ENCODE measurements at places on chromosomes 12 and 14.

GRCh38 chr14:86543521-86543920, 1013.6 kb downstream of the FLRT2 start:
- no peak for DNase-seq

GRCh38 chr12:2855546-2855945, 1.3 kb downstream of the TEX52 start:
- DNase-seq: no peak

GRCh38 chr12:93624595-93625294, 52.3 kb downstream of the SOCS2 start:
- no peak for DNase-seq

DNA sequence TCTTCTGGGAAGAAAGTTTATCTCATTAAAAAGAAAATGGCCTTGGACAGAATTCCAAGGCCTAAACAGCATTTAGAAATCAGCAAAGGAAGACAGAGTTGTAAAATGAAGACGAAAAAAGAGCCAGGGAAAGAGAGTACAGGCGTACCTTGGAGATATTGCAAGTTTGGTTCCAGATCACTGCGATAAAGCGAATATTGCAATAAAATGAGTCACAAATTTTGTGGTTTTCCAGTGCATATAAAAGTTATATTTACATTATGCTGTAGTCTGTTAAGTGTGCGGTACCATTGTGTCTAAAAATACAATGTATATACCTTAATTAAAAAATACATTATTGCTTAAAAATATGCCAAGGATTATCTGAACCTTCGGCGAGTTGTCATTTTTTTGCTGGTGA, 9.0 kb downstream of the PCNX1 start:
- DNase-seq: no peak

GRCh38 chr12:2160043-2160442, 107.3 kb downstream of the CACNA1C start:
- no peak for DNase-seq

DNA sequence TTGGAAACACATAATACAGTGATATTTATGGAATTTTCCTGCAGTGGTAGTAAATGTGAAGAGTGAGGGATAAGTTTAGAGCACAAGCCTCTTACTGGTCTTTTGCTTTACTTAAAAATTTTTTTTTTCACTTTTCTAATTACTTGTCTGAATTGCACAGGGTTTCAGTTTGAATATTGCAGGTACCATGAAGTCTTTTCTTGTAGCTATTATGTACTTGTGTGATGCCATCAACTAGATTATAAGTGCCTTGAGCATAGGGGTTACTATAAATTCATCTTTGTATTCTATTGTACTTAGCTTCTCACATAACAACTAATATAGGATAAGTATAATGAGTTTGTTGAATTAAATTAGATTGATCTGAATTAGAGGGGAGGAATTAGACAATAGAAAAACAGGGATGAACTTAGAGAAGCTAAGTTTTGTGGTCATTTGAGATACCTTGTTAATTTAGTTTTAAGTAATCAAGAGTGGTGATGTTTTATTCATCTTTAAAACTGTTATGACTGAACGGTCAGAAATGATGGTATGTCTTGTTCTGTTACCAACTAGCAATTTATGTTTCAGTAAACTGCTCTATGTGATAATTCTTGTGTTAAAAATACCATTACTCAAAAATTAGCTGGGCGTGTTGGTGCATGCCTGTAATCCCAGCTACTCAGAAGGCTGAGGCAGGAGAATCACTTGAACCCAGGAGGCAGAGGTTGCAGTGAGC, 42.1 kb downstream of the CCDC91 start:
- DNase-seq: no peak

- no peak for DNase-seq
Observed at GRCh38 chr14:28142400-28143015, 624.1 kb upstream of the FOXG1 start.

DNA sequence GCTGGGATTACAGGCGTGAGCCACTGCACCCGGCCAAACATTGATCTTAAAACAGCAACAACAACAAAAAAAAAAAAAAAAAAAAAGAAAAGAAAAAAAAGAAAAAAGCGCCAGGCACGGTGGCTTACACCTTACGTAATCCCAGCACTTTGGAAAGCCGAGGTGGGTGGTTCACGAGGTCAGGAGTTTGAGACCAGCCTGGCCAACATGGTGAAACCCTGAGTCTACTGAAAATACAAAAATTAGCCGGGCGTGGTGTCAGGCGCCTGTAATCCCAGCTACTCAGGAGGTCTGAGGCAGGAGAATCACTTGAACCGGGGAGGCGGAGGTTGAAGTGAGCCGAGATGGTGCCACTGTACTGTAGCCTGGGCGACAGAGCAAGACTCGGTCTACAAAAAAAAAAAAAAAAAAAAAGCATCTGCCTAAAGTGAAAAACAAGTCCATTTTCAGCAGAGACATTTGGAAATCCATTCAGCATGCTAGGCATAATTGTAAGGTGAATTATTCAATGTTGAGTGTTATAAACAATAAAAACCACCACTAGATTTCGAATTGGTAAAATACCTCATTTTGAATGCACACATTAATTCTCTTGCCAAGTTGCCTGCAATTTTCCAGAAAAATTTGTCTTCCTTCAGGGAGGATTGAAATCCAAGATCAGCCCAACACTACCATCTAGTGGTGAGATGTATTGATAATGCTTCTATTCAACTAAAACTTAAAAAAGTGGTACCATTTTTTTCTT, 8.0 kb upstream of the CERS5 start:
- DNase-seq: no peak

DNA sequence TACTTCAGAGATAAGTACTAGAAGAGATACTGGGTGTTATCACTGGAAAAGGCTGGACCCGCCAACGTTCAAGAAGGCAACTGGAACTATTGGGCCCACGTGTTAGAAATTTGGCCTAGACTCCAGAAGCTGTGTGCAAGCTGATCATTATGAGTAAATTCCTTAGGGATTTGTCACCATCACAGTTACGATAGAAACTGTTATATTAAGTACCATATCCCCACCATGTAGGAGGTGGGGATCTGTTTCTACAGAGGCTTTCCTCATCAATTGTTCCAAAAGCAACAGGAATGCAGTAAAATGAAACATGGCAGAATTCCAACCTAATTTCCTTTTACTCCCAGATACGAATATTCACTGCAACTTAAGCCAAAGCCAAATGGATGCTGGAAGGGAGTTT, 170.7 kb downstream of the NOVA1 start:
- DNase-seq: no peak

- no peak for DNase-seq
Observed at GRCh38 chr14:22336031-22336430, 253.0 kb downstream of the DAD1 start.

DNA sequence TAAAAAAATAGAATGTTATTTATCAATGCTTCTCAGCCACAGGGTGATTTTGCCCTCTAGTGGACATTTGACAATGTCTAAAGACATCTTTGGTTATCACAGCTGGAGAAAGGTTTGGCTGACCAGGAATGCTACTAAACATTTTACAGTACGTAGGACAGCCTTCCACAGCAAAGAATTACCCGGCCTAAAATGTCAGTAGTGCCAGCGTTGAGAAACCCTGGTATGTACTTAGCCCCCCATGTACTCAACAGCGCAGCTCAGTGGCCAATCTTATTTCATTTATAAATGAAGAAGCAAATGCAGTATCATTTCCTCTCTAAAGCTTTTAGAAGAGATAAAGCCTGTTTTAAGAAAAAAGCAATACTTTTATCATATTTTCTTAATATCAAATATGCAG, 5.8 kb downstream of the MARK3 start:
- DNase-seq: no peak

GRCh38 chr12:103928682-103929045, 1.5 kb upstream of the HSP90B1 start:
- no peak for DNase-seq

DNA sequence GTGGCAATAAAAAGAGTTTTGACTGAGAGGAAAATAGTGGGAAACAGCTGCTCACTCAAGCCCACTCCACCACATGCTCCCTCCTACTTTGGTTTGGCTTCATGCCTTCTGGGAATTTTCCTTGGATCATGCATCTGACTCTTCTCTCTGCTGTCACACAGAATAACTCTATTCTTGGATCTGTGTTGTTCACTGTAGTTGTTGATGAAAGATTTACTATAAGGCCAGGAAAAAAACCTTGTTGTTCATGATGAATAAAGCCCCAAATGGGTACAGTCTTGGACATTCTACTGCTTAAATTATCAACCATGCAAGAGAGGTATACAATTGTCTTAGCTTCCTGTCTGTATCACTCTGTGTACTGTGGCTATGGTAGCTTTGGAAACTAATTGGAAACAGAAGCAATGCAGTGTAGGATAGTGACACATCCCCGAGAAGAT, 70.5 kb downstream of the TMX1 start:
- DNase-seq: no peak

- no peak for DNase-seq
Observed at GRCh38 chr14:33393231-33393894, 454.7 kb downstream of the NPAS3 start.

DNA sequence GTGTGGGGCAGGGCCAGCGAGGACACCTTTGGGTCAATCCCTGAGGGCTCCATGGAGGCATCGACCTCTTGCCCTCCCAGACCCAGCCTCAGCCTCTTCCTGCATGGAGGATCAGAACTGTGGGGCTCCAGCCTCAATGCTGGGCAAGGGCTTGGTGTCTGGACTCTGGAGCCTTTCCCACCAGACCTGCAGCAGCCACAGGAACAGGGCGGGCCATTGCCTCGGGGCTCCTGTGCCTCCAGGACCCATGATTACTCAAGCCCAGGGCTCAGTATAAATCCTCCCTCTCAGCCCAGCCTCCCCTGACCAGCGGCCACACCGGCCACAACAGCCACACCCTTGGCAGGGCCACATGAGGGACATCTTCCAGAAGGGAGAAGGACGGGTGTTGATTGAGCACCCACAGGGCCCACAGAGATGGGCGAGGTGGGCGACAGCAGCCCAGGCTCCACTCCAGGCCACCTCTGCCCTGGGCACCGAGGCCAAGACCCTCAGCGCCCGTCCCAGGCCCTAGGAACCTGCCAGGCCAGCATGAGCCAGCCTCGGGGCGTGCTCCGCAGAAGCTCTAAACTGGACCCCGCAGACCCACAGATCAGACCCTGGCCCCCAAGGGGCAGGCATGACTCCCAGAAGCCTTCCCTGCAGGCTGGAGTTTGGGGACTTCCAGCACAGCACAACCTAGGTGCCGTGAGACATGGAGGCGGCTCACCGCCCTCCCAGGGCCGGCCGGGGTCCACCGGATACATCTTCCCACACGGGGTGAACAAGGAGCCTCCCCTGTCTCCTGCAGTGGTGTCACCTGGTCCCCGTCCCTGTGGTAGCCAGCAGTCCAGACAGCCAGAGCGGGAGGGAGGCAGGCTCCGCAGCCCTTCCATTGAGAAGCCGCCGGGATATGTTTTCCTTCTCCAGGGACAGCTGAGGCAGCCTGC, 25.1 kb downstream of the NCOR2 start:
- no peak for DNase-seq

DNA sequence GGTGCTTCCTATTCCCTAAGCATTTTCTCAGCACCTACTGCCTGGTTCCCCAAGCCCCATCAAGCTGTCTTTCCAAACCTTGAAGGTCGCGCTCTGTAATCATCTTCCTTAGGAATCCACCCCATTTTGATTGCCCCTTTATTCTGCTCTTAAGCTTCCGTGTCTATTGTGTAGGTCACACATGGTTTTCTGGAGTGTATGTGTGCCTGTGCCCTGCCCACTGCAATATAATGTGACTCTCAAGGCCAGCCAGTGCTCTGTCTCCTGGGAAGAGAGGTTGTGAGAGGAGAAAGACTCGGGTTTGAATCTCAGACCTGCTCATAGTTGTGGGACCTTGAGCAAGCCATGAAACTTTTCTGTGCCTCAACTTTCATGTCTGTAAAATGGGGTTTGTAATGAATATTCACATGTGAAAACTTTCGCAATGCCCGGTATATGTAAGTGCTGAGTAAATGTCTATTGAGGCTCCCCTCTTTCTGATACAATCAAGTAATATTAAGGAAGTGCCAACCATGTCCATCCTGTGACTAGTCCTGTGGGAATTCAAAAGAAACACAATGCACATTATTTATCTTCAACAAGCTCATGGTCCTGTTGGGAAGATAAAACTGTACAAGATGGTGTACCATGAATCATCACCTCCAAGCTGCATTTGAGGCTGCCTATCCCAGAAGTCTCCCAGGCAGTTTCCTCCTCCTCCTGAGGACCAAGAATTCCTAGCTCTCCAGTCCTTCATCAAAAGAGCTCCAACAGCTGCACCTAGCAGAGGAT, 774 bp upstream of the KRT75 start:
- no peak for DNase-seq
